ENCODE measurements at places on chromosomes 7 and 10.

DNA sequence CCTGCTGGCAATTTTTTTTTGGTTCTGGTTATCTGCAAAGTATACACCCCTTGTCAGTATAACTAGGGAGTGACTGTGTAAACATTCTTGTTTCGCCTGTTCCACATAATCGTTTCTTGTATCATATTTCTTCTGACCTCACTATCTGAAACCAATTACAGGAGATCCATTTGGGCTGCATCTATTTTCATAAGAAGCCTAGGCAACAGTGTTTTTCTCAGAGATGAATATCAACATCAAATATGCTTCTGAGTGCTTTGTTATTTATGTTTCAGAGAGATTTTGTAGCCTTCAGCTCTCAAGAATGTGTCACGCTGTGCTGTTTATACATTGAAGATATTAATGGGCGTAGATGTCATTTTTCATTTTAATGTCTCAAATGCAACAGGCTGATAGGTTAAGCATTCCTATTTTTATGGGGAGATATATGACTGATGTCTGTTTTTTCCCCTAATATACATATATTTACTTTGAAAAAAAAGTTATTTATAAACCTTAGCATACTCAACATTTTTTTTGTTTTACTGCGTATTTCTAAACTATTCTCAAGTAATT, 115.5 kb downstream of the FOXP2 start:
- DNase-seq = no peak

GRCh38 chr10:118298787-118299186, 43.3 kb downstream of the FAM204A start:
- DNase-seq = no peak

- no peak for DNase-seq
Measured at GRCh38 chr7:92520024-92520423, 8.3 kb downstream of the PEX1 start.

- DNase-seq = no peak
Measured at GRCh38 chr7:105439174-105439893, 50.6 kb upstream of the SRPK2 start.

DNA sequence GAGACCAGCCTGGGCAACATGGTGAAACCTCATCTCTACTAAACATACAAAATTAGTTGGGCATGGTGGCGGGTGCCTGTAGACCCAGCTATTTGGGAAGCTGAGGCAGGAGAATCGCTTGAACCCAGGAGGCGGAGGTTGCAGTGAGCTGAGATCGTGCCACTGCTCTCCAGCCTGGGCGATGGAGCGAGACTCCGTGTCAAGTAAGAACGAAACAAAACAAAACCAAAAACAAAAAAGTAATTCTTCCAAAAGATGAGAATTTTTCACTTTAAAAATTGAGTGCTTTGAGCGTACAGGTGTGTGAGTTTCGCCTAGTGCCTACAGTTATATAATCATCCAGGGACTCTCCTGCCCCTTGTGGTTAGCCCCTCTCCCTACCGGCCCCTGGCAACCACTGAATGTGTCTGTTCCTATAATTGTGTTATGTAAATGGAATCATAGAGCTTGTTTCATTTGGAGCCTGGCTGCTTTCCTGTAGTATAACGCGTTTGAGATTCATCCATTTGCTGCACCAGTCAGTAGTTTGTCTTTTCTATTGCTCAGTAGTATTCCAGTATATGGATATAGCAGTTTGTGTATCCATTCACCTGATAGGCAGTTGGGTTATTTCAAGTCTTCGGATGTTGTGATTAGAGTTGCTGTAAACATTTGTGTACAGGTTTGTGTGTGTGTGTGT, 80.0 kb downstream of the RBM33 start:
- DNase-seq = no peak

DNA sequence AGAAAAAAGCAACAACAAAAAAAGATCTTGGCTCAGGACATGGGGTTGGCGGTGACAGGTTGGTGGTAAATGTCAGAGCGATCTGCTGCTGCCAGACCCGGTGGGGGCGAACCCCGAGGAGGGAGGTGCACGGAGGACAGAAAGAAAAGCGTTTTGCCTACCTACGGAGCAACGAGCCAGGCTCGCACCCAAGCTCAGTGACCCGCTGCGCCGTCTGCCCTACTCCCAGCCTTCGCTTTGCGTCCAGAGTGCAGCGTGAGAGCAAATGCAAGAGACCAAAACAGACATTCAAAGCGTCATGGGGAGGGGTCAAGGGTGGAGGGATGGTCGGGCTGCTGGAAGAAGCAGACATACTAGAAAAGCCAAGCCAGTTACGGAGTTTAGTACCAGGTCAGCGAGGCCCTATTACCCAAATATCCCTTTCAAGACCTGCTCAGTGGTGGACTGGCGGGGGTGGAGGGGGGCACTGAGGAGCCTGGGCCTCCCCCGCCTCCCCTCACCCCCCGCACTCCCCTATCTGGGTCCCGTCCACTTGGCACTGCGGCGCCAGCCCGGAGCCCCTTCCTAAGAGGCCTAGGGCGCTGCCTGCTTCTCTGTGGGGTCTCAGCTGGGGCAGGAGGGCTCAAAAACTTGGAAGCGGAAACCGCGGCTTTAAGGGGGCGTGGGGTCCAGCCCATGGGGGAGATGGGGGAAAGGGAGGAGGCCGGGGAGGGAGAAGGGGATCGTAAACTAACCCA, 66.9 kb downstream of the SLC29A4 start:
- no peak for DNase-seq

DNA sequence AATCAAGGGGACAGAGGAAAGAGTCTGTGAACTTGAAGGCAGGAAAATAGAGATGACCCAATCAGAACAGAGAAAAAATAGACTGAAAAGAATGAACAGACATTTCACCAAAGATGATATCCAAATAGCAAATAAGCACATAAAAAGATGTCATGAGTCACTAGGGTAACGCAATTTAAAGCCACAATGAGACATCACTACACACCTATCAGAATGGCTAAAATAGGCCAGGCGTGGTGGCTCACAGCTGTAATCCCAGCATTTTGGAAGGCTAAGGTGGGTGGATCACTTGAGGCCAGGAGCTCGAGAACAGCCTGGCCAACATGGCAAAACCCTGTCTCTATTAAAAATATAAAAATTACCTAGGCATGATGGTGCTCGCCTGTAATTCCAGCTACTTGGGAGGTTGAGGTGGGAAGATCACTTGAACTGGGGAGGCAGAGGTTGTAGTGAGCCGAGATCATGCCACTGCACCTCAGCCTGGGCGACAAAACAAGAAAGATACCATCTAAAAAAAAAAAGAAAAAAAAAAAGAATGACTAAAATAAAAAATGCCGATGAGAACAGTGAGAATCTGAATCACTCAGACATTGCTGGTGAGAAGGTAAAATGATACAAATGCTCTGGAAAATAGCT, 100.9 kb downstream of the LHPP start:
- no peak for DNase-seq

- no peak for DNase-seq
Measured at GRCh38 chr10:90168244-90168643, 466.9 kb downstream of the KIF20B start.

DNA sequence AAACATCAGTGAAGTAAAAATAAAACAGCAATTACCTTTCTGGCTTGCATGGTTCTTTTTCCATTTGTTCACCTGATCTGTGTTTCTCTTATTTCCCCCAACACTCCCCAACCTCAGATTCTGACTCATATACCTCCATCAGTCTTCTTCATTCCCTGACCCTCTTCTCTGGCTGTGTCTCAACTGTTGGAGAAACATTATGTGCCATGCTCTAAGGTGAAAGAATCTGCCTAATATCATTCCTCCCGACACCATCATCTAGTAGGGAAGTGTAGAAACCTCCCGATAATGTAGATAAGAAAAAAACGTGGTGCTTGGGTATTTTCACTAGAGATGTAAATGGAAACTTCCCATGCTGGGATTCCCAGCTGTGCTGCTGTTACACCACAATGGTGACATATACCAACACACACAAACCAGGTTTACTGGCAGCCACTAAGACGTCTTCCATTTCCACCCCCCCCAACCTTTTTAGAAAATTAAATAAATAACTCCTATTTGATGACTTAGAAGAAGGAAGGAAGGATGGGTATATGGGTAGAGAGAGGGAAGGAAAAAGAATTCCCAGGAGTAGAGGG, 63.4 kb downstream of the OSBPL3 start:
- no peak for DNase-seq

GRCh38 chr10:97426776-97427570, 982 bp downstream of the PGAM1 start:
- no peak for DNase-seq

- DNase-seq = peak; percentile 93
Measured at GRCh38 chr7:100126931-100127865, at the start of gene MBLAC1. Gene MBLAC1, plus strand, starts transcription at chr7:100126967. Its CDS starts 429 bp downstream, at chr7:100127396.

GRCh38 chr10:2881720-2882620, 185.4 kb upstream of the PFKP start:
- no peak for DNase-seq

Data from activated CD4-positive, alpha-beta T cell treated with anti-CD3 and anti-CD28 coated beads, Interleukin-2, Interleukin-4, amounts not matched to agents 100 ng/mL and 50 ng/mL, durations not matched to agents 16 hours and 8 hours (primary cell).